ENCODE measurements at places on chromosomes 11 and 22.

- no peak for DNase-seq
These were observed 69.2 kb downstream of the DGCR2 start for GRCh38 chr22:19052941-19053541.

GRCh38 chr11:119081682-119082260, 2.9 kb upstream of the HMBS start:
- no peak for DNase-seq

DNA sequence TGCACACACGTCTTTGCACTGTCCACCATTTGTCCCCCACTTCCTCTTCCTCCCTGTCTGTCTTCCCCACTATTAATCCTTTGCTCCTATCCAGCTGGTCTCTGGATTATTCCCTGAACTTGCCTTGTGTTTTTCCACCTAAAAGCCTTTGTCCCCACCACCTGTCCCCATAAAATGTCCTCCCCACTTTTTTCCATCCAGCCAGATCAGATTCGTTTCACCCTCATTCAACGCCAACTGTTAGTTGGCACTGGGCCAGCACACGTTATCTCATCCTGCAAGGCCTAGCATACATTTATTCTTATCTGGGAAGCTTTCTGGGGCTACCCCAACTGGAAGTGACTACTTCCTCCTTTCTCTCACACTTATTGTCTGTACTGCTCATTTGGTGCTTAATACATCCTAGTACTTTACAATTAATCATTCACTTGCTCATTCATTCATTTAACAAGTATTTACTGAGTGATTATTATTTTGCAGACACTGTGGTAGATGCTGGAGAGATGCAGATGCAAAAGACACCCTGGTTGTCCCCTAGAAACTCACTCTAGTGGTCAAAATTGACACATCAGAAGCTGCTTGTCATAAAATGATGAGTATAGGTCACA, 96.2 kb downstream of the RASSF10 start:
- no peak for DNase-seq

GRCh38 chr11:38402063-38402462, 1804.0 kb upstream of the RAG2 start:
- no peak for DNase-seq

GRCh38 chr11:61362542-61362875, 335 bp downstream of the TMEM138 start:
- peak; percentile 76 for DNase-seq

GRCh38 chr22:44392446-44392921, 79.7 kb upstream of the SHISAL1 start:
- no peak for DNase-seq
